Motor neuron (in vitro differentiated cells): ENCODE measurements at places on chromosomes 16 and 17. TPM values are rescaled to one million over a fixed set of nuclear protein-coding genes. Genes with fewer than 3 reads are reported as not detected.

DNA sequence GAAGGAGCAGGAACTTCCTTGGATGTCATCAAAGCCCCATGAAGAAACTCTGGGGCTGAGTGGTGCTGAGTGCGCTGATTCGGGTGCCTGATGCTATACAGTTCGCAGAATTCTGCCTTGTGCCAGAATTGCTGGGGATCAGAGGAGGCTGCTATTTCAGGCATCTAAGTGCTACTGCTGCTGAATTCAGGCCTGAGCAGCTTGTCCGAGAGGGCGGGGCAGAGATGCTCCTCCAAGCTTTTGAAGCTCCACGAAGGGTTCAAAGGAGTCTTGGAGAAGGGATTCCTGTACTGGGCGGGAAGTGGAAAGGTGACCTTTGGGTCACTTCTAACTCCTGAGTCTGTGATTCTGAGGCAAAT is 227.8 kb downstream of the CCDC182 start:
- ATAC-seq = no peak

GRCh38 chr17:602436-602835 is 112.2 kb downstream of the VPS53 start:
- no peak for ATAC-seq

DNA sequence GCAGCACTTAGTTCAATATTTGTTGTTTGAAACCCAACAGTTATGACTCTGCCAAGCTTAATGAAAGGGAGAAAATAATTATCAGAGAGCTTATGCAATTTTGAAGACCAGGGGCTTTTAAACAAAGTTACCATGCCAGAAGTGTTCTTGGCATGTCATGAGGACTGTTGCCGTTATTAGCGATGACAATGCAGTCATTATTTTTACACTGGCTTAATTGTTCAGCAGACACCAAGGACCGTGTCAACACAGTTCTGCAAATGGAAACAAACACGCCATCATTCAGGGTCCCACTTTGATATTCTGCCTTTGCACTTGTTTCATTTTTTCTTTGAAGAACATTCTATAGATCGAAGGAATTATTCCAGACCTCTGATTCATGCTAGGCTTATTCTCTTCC is 518.5 kb downstream of the CDH13 start:
- no peak for ATAC-seq

DNA sequence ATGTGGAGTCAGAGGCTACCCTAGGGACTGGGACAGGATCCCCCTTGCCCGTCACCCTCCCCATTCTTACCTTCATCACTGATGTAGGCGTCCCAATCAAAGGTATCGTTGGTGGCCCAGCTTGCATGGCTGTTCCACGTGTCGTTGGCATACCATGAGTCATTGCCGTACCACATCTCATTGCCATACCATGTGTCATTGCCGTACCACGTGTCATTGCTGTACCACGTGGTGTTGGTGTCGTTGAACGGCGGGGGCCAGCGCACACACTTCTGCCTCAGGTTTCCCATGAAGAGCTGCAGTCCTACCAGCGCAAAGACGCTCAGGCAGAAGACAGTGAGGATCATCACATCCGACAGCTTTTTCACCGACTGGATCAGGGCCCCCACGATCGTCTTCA is 4.8 kb downstream of the SCN4A start:
- no peak for ATAC-seq

GRCh38 chr17:27631411-27631760 is 398 bp downstream of the LGALS9 start:
- ATAC-seq = no peak

PRR15L gene
- 0.14 TPM in 1 of 2 replicates, not detected in the other for total RNA-seq

ZNF778 gene
- total RNA-seq = 6.8 and 8.1 TPM in 2 replicates

CA7 gene
- total RNA-seq = not detected in 2 replicates

CACNB1 gene
- total RNA-seq = 17.2 and 18.9 TPM in 2 replicates
